ENCODE measurements at places on chromosomes 11 and 22.

GRCh38 chr11:111312076-111312475, 13.7 kb downstream of the POU2AF3 start:
- DNase-seq = no peak

GRCh38 chr22:32052936-32053791, 10.1 kb downstream of the SLC5A1 start:
- DNase-seq = no peak

DNA sequence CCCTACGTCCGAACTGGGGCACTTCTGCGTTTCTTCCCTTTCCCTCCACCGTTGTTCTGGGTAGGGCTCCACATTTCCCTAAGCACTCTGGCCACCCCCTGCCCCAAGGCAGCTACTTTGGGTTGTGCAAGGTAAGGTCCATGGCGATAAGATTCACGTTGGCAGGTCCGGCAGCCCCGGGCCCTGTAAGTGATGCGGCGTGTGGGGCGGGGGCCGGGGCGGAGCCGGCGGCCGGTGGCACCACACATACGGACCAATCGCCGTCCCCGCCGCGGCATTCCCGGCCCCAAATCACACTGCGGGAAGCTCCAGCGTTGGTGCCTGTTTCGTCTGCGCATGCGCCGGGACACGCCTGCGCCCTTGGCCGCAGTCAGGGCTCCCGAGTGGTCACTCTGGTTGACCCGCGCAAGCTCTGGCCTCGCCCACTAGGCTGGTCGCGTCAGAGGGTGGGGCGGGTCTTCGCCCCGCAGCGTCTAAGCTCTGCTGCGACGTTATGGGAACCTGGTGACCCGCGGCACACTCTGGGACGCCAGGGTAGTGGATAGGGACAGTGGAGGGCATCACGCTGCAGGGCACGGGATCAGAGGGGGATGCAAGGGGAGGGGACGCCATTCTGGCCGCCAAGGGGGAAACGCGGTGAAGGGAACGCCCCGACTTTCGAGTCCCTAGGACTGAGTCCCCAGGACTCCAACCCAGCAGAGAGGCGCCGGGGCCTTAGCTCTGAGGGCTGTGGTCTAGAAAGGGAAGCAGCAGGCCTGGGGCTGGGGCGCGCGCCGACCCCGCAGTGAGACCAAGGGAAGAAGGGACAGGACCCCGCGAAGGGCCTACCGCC, 1.6 kb downstream of the FADS1 start:
- peak; percentile 71 for DNase-seq

GRCh38 chr22:48279461-48279756, 1517.0 kb downstream of the TBC1D22A start:
- DNase-seq = no peak

GRCh38 chr11:27860811-27861210, 160.6 kb upstream of the BDNF start:
- no peak for DNase-seq

GRCh38 chr11:57307666-57308270, 17.0 kb downstream of the TNKS1BP1 start:
- no peak for DNase-seq

GRCh38 chr11:96905143-96905542, 515.3 kb downstream of the JRKL start:
- DNase-seq = no peak

- DNase-seq = peak; percentile 27
These were observed 58.2 kb downstream of the COMMD9 start for GRCh38 chr11:36230779-36231699.

DNA sequence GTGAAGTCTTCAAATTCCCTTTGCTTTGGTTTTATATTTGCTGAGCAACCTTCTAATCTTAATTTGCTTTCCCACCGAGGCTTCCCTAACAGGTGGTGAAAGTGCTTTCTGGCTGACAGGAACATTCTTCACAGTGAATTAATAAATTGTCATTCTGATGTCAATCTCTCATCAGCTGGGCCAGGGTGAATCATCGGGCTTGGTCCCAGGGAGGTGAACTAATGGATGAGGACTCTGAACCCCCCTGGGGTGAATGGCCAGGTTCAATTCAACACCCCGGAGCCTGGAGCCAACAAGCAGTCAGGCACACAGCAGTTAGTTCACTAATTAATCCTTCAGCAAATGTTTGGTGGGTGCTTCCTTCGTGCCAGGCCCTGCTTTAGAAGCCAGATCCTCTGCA, 155.4 kb upstream of the PDGFD start:
- no peak for DNase-seq

GRCh38 chr11:86869531-86869930, 69.2 kb downstream of the PRSS23 start:
- DNase-seq = no peak

DNA sequence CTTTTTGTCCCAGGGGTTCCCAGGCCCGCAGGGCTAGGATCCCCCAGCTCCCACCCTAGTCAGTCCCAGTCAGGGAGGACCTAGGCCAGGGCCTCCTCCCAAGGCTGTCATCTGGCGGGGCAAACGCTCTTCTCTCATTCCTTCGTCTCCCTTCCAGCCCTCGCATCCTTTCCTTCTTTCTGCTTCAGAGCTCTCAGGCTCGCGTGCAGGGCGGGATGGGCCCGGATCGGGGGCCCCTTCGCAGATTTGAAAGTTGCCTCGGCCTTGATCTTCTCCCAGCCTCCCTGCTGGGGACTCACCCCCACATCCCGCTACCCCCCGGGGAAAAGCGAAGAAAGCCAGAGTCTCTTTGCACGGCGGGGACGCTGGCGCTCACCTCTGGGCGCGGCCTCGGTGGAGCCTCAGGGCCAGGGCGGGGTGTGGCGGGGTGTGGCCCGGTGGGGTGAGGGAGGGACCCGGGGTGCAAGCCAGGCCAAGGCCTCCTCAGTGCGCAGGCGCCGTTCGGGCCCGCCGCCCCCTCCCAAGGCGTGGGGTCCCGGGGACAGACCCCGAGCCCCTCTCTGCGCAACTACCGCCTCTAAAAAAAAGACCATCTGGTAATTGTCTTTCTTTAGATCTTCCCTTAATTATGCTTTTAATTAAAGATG, 14.8 kb upstream of the PAX6 start:
- DNase-seq = no peak

DNA sequence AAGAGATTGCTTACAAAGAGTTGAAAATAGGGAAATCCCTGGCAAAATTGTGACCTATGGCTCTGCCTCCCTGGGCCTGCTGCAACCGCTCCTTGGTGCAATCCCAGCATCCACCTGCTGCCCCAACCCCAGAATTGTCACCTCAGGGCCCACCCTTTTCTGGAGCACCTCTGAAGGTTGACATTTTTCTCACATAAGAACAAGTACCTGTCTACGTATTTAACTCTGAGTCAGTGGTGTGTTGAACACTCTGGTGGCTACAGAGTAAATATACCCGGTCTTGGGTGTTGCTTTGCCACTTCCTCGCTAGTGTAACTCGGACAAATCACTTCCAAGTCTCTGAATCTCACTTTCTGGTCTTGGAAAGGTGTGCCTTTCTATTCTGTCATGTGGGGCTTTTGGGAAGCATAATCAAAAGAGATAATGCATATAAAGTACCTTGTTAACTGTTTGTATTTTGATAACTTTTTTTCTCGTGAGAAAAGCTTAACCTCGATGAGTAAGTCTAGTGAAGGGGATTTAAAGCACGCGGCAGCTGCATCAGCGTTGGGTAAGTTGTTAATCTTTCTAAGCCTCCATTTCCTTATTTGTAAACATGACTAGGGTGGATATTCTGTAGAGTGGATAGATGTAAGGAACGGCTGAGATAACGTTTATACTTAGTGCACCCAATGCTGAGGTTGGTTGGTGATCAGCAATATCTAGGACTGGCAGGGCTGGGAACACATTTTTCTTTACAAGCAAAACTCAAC, 881.2 kb downstream of the OPCML start:
- DNase-seq = no peak

- no peak for DNase-seq
These were observed 95.2 kb upstream of the PDGFD start for GRCh38 chr11:104259121-104259610.

DNA sequence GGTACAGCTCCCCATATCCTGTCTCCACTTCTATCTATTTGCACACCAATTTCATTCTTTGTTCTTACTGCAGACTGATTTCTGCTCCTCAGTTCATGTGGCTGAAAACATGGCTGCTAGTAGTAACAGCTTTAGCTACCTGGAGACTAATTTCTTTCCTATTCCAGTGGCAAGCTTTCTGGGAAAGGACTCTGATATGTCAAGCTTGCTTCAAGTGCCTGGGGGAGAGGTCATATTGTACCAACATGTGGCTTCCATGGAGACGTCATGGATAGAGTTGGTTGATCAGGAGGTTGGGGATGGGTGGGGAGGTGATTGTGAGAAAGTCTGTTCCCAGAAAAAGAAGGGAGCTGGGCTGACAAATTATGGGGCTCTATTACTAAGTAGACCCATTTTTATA, 44.9 kb downstream of the ADM start:
- no peak for DNase-seq

DNA sequence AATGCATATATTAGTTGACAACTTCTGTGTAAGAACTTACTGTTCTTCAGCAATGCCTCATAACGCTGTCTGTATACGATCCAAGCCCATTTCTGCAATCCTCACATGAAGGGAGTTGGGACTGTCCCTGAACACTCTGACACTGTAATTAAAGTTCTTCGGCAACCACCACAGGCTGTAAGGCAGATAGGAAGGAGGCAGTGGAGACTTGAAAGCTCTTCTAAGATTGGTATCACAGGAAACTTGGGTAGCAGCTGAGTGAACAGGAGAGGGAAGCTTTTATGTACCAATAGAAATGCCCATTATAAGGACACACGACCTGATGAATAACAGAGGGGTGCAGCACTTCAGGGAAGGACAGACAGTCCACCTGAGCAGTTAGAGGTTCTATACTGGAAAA, 12.0 kb upstream of the GAB2 start:
- DNase-seq = no peak

- DNase-seq = no peak
These were observed 26.7 kb downstream of the QSER1 start for GRCh38 chr11:32919338-32919737.

- no peak for DNase-seq
These were observed 61.0 kb downstream of the ISX start for GRCh38 chr22:35126993-35127392.

DNA sequence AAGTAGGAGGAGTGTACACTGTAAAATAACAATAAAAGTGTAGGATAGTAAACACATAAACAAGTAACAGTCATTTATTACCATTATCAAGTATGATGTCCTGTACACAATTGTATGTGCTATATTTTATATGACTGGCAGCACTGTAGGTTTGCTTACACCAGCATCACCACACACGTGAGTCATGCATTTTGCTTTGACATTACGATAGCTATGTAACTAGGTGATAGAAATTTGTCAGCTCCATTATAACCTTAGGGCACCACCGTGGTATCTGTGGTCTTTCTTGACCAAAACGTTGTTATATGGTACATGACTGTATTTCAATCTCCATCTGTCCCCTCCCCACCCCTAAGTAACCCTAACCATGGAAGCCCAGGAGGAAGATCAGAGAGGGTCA, 1.1 kb downstream of the DNAL4 start:
- no peak for DNase-seq

DNA sequence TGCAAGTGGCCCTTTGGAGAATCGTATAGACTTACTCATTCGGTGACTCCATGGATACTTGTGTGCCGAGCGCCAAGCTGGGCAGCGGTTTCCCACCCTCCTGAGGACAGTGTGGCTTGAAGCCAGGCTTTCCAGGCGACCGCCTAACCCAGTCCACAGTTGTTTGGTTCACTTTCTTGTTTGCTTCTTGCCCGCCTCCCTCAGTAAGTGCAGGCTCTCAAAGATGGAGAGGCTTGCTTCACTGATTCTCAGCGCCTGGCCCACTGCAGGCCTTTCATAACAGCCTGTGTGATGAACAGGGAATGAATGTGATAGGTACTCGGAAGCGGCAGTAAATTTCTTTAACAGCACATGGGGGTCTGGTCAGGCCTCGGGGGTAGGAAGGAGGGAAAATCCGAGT, 11.2 kb upstream of the MDK start:
- DNase-seq = no peak

- DNase-seq = no peak
These were observed 17.7 kb upstream of the PRDM10 start for GRCh38 chr11:130020323-130020722.

- DNase-seq = no peak
These were observed 27.5 kb downstream of the ATP6V1E1 start for GRCh38 chr22:17601031-17601430.

DNA sequence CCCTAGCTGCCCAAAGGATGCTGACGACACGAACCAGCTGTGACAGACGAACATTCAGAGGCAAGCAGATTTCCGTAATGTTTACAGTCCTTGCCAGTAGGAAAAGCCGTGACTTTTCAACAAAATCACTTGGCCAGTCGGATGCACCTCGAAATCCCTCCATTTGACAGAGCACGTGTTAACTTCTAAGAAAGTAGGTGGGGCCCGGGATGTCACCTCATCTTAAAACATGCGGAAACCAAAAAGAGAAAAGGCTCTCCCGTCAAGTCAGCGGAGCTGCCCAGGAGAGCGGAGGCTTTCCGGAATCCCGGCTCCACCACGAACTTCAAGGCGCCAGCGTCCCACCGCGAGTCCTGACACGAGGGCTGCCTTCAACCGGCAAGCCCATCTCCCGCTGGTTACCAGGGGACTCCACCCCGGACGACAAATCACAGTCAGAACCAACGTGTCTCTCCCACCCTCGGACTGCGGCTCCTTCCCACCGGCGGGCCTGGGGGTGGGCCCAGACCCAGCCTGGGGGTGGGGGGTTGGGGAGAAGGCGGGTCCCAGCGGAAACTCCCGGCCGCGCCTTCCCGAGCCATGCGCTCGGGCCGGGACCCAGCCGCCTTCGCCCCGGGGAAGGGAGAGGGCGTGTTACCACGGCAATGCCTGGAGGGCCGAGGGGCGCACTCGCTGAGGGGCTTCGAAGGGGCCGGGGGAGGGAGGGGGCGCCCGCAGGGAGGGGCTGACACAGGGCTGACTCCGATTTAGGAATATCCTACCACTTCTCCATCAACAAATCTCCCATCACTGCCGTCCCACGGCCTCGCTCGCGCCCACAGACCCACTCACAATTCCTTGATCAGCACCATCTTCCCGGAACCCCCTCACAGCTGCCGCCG, 475 bp downstream of the PITPNB start:
- DNase-seq = no peak

DNA sequence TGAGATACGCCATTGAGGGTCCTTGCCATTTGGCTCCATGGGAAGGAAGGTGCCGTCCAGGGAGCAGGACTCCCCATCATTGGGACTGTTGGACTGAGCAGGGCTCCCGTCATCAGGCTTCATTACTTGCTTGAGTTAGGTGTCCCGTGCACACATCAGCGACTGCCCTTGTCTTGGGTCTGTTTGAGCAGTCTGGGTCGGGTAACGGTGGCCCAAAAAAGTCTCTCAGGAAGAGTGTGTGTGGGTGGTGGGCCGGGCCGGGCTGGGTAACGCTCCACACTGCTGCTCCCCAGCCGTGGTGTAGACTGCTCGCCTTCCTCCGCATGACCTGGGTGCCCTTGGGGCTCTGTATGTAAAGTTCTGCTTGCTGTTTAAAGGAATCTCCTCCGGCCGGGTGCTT, 293.5 kb downstream of the TBC1D22A start:
- DNase-seq = no peak

DNA sequence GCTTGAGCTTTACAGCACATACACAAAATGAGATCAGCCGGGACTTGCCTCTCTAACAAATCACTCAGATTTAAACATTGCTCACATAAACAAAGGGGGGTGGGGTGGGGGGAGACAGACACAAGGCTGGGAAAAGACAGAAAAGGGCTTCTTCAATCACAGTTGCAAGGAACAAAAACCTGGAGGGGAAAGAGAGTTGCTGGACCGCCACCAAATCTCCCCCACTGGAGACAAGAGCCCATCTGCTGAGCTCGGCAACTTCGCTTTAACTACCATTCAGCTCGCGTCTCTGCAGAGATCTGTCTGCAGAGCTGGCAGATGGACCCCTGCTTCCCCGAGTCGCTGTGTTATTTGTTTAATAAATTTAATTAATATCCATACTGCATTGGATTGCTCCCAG, 165.0 kb downstream of the RCN1 start:
- no peak for DNase-seq

GRCh38 chr22:37931893-37932389, 21.5 kb downstream of the C22orf23 start:
- no peak for DNase-seq
